Stimulated activated CD4-positive, alpha-beta T cell treated with anti-CD3 and anti-CD28 coated beads, Interleukin-4, amount 100 ng/mL, for 1 hour (primary cell): ENCODE measurements at places on chromosomes 6 and 20.

DNA sequence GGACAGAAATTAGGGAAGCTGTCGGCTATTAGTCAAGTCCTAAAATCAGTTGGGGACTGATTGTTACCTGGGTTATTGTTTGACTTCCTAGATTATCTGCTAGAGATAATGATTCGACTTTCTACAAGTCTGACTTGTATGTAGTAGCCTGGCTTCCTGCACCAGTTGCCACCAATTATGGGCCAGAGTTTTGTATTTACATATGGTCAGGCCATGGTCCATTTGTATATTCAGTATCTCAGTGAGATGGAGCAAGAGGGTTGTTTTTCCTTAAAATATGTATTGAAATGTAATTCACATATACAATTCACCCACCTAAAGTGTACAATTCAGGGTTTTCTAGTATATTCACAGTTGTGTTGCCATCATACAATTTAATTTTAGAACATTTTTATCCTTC, 130.6 kb upstream of the PHACTR3 start:
- no peak for DNase-seq

DNA sequence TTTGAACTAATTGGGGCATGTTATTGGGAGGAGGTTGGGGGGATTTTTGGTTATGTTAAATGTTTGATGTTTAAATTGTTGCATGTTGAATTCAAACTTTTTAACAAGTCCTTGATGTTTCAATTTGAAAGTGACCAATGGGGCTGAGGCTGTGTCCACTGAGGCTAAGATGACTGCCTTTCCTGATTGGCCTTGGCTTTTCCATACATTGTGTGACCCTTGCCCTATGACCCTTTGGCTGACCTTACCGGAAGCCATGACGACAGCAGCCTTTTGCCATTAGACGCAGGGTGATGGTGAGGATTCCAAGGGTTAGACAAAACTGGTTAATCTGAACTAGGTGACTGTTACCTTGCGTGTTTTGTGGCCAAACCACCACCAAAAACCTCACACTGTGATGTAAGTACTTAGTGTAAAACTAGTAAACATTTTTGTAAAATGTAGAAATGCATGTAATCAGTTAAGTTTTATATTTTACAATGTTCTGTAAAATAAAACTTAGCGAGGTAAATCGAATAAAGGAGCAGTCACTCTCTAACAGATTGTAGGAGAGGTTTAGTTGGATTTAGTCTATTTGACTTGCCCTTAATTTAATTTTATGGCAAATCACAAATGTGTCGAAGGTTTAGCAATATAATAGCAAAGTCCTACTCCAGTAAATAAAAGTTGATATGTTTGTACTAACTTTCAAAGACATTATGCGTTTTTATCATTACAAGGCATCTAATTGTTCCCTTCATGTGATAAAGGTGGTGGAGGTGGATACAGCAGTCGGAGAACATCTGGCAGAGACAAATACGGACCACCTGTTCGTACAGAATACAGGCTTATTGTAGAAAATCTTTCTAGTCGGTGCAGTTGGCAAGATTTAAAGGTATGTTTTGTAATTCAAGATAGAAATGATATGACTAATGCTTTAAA, 1.6 kb downstream of the SRSF6 start:
- no peak for DNase-seq

DNA sequence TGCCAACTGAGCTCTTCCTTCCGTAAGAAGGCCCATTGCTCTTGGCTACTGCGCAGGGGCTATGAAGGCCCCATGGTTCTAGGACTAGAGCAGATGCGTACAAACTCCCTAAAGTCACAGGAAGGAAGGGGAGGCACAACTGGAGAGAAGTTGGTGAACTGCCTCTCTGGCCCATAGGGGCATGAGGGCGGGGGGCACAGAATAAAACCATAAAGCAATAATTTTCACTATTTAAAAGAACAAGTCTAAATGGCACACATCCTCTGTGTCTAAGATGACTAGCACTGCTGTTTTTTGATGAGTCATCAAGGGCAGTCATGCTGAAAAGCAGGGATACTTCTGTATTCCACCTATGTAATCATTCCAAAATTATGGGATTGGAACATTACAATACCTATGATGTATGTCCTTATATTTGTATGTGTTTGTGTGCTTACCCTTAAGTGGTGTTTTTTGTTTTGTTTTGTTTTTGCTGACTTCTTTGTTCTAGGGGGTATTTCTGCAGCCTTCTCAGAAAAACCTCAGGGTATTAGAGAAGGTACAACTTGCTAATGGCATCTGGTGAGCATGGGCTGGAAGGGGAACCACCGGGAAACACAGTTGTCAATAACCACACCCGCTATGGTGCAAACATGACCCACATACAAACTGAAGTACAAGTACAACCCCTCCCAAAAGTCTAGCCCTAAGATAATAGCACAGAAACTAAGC, 36.9 kb downstream of the B4GALT5 start:
- DNase-seq, result no peak

GRCh38 chr6:144153971-144154370, 3.7 kb downstream of the STX11 start:
- DNase-seq, result no peak

GRCh38 chr6:169171016-169171415, 82.6 kb downstream of the THBS2 start:
- DNase-seq, result no peak

DNA sequence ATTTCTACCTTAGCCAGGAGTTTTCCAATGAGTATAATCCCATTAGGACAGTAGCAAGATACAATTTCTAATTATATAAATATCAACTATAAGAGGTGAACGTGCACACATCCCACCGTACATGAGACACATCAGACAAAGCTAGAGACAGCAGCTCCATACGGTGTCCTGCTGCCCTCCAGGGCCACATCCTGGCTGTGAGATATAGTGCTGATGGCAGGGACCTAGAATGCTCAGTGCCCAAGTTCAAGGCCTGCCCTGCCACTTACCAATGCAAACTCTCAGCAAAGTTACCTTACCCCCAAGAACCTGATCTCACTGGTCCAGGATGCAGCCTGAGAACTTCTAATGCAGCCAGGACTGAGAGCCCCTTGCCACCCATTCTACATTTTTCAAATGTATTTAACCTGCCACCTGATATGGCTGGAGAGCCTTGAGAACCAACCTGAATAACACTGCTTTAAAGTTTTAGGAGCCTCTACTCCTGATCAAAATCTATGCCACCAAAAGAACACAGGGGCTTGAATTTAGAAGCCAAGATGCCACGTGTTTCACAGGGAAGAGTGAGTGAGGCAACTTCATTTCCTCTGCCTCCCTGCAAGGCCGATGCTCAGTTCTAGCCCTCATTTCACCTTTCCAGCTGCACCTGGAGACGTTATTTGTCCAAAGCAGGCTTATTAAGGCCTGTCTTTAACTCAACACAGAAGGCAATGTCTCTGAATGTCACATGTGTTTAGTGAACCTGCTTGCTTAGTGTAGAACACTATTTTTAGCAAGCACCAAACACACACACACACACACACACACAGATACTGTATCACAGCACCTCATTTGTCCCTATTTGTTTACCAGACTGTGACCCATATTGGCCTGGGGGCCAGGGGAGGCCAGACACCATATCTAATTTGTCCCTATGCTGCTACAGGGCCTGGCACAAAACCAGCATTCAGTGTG, 6.1 kb downstream of the NFATC2 start:
- no peak for DNase-seq

- DNase-seq, result no peak
Measured at GRCh38 chr6:68042339-68043121, 592.6 kb upstream of the ADGRB3 start.

GRCh38 chr6:35449287-35449881, 2.8 kb upstream of the FANCE start:
- DNase-seq, result peak; percentile 17

DNA sequence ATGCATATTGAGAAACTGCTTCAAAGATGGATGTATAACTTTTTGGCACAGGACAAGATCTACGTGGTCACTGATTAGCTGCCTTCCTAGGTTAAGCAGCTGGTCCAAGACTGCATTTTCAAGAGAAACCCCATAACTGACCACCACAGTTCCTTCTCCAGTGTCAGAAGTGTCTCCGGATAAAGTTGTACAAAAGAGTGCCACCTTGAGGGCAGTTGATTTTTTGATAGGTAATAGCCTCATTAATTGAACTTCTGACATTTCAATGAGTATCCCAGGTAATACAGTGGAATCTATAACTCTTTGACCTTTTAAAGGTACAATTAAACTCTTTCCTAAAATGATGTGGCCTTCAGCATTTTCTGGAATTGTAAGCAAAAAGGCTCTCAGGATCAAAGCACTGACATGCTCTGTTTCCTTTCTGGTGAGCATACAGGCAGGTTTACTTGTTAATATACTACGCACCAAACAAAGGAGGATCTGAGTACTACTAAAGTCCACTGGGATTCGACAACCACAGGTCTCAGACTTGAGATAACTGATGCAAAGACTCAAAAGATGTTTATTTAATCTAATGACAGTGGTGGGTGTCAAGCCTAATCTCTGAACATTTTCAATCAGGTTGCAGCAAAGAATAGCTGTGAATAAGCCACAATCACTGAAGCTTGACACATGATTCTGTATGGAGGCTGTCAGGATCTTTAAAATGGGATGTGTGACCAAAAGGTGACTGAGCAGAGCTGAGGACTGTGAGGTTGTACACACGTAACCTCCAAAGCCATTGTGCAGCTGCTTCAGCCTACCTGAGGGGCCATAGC, 21.2 kb downstream of the MKKS start:
- no peak for DNase-seq

DNA sequence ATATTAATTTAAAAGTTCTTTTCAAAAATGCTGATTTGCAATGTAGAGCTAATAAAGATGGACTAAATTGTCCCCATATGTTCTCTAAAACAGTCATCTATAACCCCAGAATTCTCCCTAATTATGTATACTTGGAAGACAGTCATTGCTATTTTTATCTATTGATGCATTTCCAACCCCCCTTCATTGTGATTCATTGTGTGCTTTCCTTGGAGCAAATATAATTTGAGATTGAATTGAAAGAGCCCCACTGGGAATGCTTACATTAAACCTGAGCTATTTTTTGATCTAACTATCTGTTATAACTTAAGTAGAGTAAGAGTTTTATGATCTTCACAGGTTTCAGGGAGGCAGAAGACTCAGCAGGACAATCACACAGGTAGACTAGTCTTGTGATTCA, 73.7 kb upstream of the PTCHD4 start:
- DNase-seq, result no peak

- DNase-seq, result no peak
Measured at GRCh38 chr6:132715204-132715603, 1.3 kb upstream of the VNN1 start.

- no peak for DNase-seq
Measured at GRCh38 chr20:7977709-7978108, 37.5 kb upstream of the HAO1 start.

DNA sequence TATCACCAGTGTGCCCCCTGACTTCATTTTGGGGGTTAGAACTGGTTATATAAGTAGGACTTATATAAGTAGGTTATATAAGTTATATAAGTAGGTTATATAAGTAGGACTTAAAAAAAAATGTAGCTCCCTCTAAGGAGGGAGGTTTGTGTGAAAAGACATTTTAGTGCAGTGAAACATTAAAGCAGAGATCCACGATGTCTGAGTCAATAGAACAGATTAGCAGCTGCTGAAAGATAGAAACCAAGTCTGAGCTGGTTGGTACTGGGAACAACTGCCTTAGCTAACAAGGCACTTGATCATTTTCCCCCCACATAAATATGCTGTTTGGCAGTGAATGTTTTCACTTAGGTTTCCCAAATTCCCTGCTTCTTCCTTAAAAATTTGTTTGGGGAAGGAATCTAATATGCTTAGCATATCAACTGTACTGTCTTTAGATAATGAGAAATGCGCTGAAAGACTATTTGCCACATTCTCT, 2.1 kb upstream of the RPS12 start:
- no peak for DNase-seq
